ENCODE measurements at places on chromosomes 4 and X.

GRCh38 chrX:69951753-69952152, 98.0 kb downstream of the AWAT2 start:
- H3K27ac ChIP-seq: no peak overlapping the region
- no peaks in the 10 kb centered on the region for H3K4me1 ChIP-seq
- no peak for DNase-seq
- no peaks in the 10 kb centered on the region for H3K36me3 ChIP-seq
- no peaks in the 10 kb centered on the region for H3K27me3 ChIP-seq
- H3K4me3 ChIP-seq: no peak overlapping the region

DNA sequence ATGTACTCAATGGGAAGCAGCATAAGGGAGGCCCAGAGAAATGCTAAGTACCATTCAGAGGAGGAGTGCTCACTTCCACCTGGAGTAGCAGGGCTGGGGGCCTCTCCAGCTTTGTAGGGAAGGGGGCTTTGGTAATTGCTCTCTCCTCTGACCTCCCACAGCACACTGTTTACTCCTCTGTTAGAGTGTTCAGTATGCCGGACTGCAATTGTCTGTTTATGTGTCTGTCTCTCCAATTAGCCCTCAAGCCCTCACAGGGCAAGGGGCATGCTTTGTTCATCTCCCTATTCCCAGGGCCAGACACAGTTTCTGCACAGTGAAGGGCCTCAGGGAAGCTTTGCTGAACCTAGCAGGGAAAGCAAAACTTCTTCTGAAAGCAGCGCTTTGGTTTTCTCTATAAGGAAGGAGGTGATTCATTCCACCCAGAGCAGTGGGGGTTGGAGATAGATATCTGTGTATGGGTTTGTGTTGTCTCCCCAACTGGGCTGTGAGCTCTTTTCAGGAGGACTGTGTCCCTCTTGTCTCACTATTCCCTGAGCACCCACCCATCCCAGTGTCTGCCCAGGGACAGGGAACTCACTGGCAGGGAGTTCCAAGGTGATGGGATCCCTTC, 50.0 kb upstream of the VMA21 start:
- no peak for DNase-seq
- H3K4me1 ChIP-seq: peaks cover 3% of the 10 kb centered on the region
- H3K4me3 ChIP-seq: no peak overlapping the region
- peaks cover 5% of the 10 kb centered on the region for H3K27me3 ChIP-seq
- no peaks in the 10 kb centered on the region for H3K36me3 ChIP-seq

- no peak overlapping the region for H3K27ac ChIP-seq
- no peak overlapping the region for H3K4me3 ChIP-seq
- no peaks in the 10 kb centered on the region for H3K27me3 ChIP-seq
- no peaks in the 10 kb centered on the region for H3K4me1 ChIP-seq
These were observed 14.6 kb upstream of the ADH5 start for GRCh38 chr4:99103166-99103565.

DNA sequence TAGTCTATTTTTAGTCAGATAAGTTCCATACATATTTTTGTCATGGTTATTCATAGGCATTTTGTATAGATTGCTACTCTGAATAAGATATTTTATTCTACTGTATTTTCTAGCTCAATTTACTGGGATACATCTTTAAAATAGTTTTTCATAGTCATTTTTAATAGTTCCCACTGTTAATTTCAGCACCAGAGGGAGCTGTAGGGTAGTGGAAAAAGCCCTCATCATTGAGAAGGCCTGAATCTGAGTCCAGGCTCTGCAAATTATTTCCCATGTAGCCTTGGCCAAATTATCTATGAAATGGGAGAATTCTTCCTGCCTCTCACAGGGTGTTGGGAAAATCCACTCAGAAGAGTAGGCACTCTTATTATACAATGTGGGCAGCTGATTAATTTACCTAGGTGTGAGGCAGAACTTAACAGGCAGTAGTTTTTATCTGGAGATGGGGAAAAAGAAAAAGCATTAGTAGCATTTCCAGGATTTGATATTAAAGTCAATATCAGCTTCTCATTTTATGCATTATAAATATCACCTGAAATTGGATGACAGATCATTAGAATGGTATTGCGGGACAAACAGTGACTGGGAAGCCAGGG, 102.9 kb upstream of the PAQR3 start:
- no peak overlapping the region for H3K4me3 ChIP-seq
- H3K27me3 ChIP-seq: no peaks in the 10 kb centered on the region
- no peaks in the 10 kb centered on the region for H3K36me3 ChIP-seq
- no peak for DNase-seq
- H3K4me1 ChIP-seq: no peaks in the 10 kb centered on the region
- H3K27ac ChIP-seq: no peak overlapping the region

DNA sequence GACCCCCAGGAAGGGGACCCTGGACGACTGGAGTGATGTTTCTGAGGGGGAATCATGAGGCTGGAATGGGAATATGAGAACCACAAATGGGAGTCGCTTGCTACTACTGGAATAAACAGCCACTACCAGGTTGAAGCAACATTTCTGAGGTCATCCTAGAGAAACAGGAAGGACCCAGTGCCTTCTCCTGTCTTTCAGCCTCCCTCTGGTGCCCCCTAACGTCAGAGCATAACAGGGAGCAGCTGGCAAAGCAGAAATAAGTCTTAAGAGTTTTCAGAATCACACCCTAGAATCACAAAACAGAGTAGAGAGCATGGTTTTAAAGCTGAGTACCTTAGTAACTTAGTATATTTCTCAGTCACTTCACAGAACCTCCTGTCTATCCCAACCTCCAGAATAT, 347.8 kb upstream of the PITX2 start:
- H3K27me3 ChIP-seq: no peaks in the 10 kb centered on the region
- no peak overlapping the region for H3K27ac ChIP-seq
- peak; percentile 8 for DNase-seq
- H3K36me3 ChIP-seq: no peaks in the 10 kb centered on the region
- no peak overlapping the region for H3K4me3 ChIP-seq

DNA sequence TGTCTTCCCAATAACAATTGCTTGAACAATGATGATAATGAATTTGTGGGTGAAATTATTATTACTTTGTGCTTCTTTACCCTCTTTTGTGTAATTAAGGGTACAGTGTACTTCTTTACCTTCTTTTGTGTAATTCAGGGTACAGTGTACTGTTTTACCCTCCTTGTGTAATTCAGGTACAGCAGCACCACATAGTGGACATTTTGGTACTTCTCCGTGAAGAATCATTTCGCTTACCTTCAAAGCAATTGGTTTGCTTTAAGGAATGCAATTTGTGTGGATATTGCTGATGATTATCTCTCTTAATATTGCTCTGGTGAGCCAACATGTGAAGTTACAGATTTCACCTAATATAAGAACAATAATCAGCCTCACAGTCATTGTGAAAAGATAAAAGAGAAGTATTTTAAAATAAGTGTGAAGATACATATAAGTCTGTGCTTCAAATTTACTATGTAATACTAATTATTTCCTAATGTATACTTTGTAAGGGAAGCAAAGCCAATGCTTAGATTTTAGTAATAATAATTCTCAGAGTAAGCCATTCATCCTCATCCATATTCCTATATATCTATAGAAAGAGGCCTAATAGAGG, 27.2 kb upstream of the SEC24B start:
- H3K4me1 ChIP-seq: no peaks in the 10 kb centered on the region
- no peaks in the 10 kb centered on the region for H3K27me3 ChIP-seq
- H3K4me3 ChIP-seq: no peak overlapping the region
- DNase-seq: no peak

DNA sequence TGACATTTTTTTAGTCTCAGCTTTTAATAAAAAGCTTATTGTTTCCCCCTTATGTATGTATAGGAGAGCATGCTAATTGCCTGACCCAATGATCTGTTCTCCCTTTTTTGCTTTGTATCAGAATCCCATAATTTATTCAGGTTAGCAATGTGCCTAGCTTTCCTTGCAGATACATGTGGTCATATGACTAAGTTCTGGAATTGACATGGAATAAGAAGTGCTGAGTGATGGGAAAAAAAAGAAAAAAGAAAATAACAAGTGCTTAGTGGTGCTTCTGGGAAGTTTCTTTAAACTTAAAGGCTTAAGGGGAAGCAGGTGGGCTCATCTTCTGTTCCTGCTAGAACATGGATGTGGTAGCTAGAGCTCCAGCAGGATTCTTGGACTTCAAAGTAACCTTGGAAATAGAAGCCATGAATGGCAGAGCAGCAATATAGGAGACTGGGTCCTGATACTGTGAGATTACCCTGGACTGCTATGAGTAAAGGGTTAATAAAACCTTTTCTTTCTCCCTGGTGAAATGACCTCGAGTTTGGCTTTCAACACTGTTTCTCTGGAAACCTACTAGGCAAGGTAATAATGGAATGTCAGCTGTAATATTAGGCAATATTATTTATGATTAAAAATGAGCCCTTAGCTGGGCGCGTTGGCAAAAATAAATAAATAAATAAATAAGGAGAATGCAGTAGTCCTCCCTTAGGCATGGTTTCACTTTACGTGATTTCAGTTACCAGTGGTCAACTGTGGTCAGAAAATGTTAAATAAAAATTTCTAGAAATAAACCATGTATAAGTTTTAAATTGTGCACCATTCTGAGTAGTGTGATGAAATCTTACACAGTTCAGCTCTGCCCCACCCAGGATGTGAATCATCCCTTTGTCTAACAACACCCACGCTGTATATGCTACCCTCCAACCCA, 16.7 kb upstream of the RBM41 start:
- H3K27me3 ChIP-seq: no peaks in the 10 kb centered on the region
- H3K36me3 ChIP-seq: no peaks in the 10 kb centered on the region
- no peak overlapping the region for H3K27ac ChIP-seq

DNA sequence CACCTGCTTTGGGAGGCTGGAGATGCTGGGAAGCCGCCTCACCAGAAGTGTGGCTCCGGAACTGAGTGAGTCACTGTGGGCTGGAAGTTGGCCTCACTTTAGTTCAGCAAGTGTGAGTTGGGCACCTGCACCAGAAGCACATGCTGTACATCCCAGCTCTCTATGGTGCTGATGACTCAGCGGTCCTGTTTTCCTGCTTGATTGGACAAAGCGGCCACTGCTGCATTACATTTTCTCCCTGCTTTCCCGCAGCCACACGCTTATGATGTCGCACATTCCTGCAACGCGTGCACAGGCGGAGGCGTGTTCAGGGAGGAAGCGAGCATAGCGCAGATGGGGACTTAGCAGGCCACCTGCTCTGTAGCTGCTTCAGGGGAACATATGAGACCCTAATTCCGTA, 26.7 kb upstream of the CLDN34 start:
- peaks cover 19% of the 10 kb centered on the region for H3K27me3 ChIP-seq
- H3K4me3 ChIP-seq: no peak overlapping the region
- H3K36me3 ChIP-seq: no peaks in the 10 kb centered on the region
- H3K4me1 ChIP-seq: peaks cover 14% of the 10 kb centered on the region
- peak; percentile 11 for DNase-seq

- no peaks in the 10 kb centered on the region for H3K27me3 ChIP-seq
- no peaks in the 10 kb centered on the region for H3K4me1 ChIP-seq
- no peaks in the 10 kb centered on the region for H3K36me3 ChIP-seq
- no peak overlapping the region for H3K27ac ChIP-seq
- DNase-seq: no peak
These were observed 13.9 kb upstream of the HEPH start for GRCh38 chrX:66150163-66150562.

DNA sequence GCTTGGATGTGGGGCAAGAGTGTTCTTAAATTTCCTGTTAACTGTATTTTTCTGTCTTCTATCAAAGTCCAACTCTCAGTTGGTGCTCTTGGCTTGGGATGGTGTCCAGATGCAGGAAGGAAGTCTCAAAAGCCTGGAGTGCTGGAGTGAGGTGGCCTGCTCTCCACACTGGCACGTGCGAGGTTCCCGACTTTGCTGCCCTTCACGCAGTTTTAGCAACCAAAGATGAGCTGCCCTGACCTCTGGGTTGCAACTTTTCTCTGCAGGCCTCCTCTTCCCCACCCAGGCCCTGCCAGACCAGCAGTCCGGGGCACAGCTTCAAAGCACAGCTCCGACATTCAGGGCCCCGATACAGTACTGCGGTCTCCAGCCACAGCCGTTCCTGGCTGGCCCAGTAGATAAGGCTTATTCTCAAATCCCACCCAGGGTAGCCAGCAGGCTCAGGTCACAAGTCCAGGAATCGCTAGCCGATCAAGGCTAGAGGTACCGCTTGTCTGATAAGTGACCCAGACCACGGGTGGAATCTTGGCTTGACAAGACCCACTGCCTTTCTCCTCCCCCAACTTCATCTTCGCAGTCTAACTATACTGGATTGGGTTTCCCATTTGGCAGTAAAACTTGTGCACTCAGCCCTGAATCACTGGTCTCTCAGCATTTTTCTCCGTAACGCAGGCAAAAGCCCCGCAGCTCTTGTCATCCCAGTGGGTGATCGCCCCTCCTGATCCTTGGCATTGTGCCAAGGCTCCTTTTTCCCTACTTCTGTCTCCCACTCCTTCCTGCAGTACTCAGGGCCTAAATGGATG, 21.8 kb upstream of the JADE1 start:
- no peaks in the 10 kb centered on the region for H3K4me1 ChIP-seq
- no peak overlapping the region for H3K4me3 ChIP-seq
- no peak overlapping the region for H3K27ac ChIP-seq
- no peak for DNase-seq
- H3K36me3 ChIP-seq: no peaks in the 10 kb centered on the region
- H3K27me3 ChIP-seq: no peaks in the 10 kb centered on the region

- no peaks in the 10 kb centered on the region for H3K36me3 ChIP-seq
- H3K4me1 ChIP-seq: peaks cover 15% of the 10 kb centered on the region
- peaks cover 16% of the 10 kb centered on the region for H3K27me3 ChIP-seq
- H3K27ac ChIP-seq: no peak within 1 kb of the TSS
- peak within 1 kb of the TSS; percentile 80 for H3K4me3 ChIP-seq
These were observed at the start of gene PCSK1N for GRCh38 chrX:48835524-48836329. TSS of gene PCSK1N (minus strand) at chrX:48835610. CDS start at chrX:48835532, 78 bp downstream.

DNA sequence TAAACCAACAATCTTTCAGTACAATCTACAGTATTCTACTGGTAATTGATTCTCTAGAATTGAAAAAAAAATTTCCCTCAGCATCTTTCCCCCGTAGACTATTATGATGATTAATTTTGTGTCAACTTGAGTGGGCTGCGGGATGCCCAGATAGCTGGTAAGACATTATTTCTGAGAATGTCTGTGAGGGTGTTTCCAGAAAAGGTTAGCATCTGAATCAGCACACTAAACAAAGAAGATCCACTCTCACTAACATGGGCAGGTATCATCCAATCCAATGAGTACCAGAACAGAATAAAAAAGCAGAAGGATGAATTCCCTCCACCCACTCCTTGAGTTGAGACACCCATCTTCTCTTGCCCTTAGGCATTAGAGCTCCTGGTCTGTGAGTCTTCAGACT, 186.1 kb upstream of the MAB21L2 start:
- H3K36me3 ChIP-seq: peaks cover 39% of the 10 kb centered on the region
- peak overlapping the region; percentile 65 for H3K27ac ChIP-seq
- H3K27me3 ChIP-seq: no peaks in the 10 kb centered on the region

- no peak overlapping the region for H3K4me3 ChIP-seq
- peaks cover 4% of the 10 kb centered on the region for H3K27me3 ChIP-seq
- H3K36me3 ChIP-seq: no peaks in the 10 kb centered on the region
These were observed 229.9 kb downstream of the COL25A1 start for GRCh38 chr4:109072595-109072994.

Measured in activated CD4-positive, alpha-beta memory T cell treated with anti-CD3 and anti-CD28 coated beads for 36 hours (primary cell).